ENCODE measurements at places on chromosomes 2 and 18.

DNA sequence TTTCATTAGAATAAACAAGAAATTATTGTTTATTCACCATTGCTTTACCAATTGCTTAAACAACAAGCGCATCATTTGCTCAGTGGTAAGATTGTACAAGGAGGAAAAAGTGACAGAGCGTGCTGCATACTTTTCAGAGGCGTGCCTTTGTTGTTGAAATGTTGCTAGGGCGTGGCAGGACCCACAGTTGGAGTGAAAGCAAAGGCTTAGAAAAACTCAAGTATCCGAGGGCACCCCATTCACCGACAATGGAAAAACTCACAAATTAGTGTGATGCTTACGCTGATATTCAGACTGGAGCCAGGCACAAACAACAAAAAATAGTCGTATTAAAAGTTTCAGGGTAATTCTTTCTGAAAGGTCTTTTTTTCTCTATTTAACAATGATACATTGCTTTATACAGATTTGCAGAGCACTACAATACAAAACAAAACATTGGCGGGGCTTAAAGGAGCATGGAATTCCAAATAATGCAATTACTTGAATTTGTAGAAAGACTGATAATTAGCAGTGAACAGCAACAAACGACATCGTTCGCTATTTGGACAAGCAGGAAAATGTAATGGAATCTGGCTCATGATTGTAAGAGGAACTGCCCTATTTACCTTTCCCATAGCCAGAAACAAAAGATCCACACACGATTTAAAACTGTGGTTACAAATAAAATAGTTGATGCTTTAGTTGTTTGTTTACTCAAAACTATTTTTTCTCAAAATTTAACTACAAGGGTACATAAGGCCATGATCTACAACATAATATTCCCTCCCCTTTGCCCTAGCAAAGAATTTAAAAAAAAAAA is 37.8 kb upstream of the RTTN start:
- DNase-seq = no peak

DNA sequence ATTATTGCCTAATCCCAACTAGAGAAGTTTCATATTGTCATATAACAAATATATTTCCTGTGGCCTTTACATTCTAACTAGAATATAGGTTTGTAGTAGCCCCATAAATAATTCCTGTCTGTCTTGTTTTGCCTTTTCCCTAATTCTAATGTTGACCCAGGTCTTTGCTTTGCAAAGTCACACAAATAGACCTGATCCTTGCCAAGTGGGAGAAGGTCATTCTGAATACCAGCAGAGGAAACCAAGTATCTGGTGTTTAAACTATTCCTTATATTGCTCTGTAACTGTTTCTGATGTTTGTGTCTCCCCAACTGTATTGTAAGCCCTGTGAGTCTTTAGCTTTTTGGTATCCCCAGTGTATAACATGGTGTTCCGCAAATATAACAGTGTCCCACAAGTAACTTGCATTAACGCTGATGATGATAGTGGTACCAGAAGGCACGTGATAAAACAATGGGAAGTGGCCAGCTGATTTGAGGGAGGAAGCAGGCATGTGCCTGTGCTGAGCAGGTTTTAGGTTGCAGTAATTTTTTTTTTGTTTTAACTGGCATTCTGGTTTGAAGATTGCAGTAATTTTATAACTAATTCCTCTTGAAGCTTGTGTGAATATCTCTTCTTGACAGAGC is 11.1 kb downstream of the HADHB start:
- no peak for DNase-seq

GRCh38 chr2:14602309-14602708 is 30.2 kb upstream of the LRATD1 start:
- no peak for DNase-seq

GRCh38 chr2:58099096-58099769 is 52.6 kb downstream of the VRK2 start:
- no peak for DNase-seq

DNA sequence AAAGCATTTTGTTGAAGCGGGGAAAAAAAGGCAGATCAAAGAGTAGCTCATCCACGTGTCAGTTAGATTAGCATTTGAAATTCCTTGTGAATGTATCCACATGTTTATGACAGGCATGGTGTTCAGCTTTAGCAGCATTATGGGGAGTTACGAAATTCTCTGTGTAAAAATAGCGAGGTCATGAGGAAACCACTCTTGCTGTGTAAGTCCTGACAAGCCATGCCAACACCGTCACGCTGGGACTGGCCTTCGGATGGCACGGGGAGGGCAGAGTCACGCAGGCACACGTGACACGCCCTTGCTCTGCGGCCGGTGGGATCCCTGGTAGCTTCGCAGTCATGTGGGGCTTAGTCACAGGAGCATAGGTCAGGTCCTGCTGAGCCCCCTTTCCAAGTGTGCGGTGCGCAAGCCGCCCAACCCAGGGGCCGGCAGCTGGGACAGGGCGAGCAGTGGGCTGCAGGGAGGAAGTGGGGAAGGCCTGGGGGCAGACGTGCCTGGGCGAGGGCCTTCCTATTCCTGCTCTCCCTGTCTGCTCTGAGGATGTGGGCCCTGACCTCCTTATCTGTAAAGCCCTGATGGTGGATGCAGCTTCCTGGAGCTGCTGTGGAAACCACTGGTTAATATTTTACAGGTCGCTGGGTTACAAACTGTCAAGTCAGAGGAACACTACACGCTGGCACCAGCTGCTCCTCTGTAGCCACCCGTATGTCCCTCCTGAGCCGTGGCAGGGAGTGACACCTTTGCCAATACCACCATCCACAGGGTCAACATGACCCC is 18.0 kb downstream of the MBP start:
- DNase-seq = no peak

- no peak for DNase-seq
Observed at GRCh38 chr2:147607379-147607778, 237.4 kb upstream of the ACVR2A start.

- DNase-seq = no peak
Observed at GRCh38 chr2:205188239-205189138, 493.8 kb upstream of the NRP2 start.

DNA sequence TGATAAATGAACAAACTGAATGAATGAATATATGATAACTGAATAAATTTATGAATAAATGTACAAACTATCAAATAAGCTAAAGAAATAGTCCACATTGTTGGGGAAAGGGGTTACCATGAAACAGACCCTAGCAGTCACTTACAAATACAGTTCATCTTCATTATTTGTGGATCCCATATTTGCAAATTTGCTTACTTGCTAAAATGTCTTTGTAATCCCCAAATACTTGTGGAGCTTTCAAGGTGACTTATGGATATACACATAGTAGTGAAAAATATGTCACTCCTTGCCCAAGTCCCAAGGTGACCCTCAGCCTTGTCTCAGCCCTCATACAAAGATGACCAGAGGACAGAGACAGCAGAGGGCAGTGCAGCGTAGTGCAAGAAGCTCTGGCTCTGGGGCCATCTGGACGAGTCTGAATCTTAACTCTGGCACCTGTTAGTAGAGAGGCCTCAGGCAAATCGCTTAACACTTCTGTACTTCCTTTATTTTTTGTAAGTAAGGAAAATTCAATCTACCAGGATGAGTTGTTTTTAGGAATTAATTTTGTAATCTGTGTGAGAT is 3.1 kb downstream of the PAIP2B start:
- DNase-seq = peak; percentile 43

DNA sequence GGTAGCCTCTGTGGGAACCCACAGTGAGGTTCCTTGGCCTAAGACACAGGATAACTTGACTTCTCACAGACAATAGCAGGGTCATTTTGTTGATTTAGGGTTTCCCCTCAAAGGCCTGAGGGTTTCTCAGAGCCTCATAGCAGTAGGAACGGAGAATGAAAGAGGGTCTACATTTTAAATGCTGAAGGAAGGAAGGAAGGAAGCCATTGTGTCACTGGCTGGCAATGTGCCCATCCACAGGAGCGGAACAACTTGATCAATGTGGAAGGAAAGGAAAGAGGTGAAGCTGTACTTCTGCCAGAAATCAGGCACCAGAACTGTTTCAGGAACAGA is 5.1 kb downstream of the IL1B start:
- no peak for DNase-seq

DNA sequence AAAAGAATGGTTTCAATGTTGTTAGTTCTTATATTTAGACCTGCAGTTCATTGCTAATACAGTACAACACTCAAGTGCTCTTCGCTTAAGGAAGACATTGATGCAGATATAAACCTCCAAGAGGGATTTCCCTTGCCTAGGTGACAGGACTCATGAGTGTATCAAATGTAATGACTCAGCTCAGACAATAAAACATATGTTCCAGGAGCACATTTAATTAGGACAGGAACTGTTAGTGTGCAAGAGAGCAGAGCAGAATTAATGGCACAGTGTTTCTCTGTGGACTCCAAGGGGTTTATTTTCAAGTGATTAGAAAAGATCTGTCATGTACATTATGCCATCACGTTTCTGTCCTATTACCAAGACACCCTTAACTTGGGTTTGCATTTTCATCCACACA is 375.0 kb downstream of the LRRTM4 start:
- DNase-seq = no peak

DNA sequence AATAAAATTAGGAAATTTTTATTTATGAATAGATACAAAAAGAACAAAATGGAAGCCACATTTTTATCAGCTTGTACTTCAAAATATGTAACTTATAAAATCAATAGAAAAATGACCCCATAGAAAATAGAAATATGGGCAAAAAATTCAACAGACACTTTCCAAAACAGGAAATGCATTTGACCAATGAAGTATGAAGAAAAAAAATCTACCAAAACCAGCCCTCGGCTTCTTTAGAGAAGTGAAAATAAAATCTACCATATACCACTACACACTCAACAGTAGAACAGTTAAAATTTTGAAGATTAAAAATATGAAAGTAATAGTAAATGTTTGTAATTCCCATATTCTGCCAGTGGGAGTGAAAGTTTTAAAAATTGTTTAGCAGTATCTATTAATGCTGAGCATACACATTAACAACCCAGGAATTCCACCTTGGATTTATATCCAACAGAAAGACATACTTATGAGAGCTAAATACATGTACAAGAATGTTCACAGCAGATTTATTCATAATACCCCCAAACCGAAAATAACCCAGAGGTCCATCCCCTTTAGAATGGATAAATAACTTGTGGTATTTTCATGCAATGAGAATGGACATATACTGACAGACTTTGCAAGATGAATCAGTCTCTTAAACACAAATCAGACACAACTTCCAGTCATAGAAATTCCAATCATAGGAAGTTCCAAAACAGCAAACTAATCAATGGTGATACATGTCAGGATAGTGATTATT is 318.0 kb downstream of the FIGN start:
- no peak for DNase-seq

- no peak for DNase-seq
Observed at GRCh38 chr2:26974352-26974751, 3.9 kb downstream of the MAPRE3 start.

GRCh38 chr2:216429428-216429827 is 17.1 kb downstream of the SMARCAL1 start:
- DNase-seq = no peak

DNA sequence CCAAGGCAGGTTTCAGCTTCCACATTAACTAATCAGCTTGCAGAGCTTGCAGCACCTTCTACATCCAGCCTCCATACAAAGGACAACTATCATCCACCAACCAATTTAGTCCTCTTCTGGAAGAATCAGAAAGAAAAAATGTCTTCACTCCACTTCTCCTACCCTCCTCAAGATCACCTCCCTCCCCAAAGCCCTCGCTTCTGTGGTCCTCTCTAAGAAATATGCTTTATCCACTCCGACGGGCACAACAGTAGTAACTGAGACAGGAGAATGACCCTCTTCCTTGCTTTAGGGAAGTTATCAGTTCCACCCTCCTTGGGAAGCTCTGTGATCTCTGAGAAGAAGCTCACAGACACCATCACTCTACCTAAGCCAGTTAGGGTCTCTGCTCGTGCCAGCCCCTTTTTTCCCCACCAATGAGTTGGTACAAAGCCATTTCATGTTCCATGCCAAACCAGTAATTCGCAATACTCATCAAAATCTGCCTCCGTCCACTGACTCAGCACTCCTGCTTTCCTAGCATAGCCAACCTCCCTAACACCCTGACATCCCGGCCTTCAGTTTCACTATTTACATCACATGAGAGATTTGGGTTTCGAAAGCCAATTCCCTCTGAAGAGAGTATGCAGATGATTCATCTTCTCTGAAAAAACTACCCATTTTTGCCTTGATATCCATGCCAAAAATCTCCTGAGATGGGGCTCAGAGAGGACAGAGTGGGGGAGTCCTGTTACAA is 114.1 kb upstream of the PKDCC start:
- no peak for DNase-seq

GRCh38 chr2:9208875-9209274 is 2.3 kb downstream of the ASAP2 start:
- DNase-seq = no peak

DNA sequence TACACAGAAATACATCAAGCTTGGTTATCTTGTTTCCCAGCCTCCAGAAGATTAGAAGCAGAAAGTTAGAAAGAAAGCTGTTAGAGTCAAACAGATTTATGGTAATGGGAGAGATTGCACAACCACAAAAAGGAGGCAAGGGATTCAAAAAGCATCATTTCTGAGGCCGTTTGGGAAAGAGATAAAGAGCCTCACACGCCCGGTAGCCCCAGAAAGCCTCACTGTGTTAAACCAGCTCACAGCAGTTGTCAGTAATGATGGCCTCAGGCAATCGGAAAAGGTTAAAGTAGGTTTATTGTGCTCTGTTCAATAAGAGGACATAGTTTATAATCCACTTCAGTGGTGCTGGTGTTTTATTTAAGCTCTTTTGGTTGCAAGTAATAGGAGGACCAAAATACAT is 111.3 kb downstream of the DCC start:
- no peak for DNase-seq

Measured in nucleus accumbens (tissue), 56 donors.